ENCODE measurements at places on chromosomes 6 and 20.
A peak's percentile ranks its signal among the peaks of the same experiment; 100 is the strongest.

GRCh38 chr20:7378864-7379605, 561.2 kb downstream of the HAO1 start:
- no peaks in the 10 kb centered on the region for H3K36me3 ChIP-seq
- no peak overlapping the region for H3K4me3 ChIP-seq
- H3K27me3 ChIP-seq: no peaks in the 10 kb centered on the region

DNA sequence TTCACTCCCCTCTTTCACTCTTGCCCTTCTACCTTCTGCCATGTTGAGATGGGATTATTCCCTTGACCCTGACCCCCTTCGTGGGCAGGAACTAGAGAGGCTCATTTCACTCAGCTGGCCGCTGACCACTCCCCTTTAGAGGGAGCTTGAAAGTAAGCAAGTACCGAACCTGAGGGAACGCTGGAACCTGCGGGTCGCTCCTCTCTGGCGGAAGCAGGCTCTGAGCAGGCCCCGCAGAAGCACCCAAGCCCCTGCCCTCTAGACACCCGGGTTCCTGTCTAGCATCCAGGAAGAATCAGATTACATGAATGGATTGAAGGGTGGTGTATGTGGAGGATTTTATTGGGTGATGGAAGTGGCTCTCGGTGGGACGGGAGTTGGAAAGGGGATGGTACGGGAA, 11.9 kb upstream of the MYCT1 start:
- no peaks in the 10 kb centered on the region for H3K27me3 ChIP-seq
- H3K36me3 ChIP-seq: no peaks in the 10 kb centered on the region
- no peak overlapping the region for H3K27ac ChIP-seq

DNA sequence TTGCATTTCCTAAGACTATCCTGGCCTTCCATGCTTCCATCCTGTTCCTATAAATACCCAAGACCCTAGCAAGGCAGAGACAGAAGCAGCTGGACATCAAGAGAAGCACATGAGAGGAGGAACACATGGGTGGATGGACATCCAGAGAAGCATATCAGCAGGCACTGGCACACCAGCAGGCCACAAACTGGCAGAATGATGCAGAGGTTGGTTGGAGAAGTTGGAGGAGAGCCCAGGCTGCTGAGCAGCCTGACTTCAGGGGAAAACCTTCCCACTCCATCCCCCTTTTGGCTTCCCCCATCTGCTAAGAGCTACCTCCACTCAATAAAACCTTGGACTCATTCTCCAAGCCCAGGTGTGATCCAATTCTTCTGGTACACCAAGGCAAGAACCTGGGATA, 332.5 kb downstream of the FRK start:
- no peaks in the 10 kb centered on the region for H3K36me3 ChIP-seq
- H3K4me1 ChIP-seq: no peaks in the 10 kb centered on the region
- no peaks in the 10 kb centered on the region for H3K27me3 ChIP-seq
- no peak overlapping the region for H3K27ac ChIP-seq
- H3K4me3 ChIP-seq: no peak overlapping the region
- no peak for DNase-seq

DNA sequence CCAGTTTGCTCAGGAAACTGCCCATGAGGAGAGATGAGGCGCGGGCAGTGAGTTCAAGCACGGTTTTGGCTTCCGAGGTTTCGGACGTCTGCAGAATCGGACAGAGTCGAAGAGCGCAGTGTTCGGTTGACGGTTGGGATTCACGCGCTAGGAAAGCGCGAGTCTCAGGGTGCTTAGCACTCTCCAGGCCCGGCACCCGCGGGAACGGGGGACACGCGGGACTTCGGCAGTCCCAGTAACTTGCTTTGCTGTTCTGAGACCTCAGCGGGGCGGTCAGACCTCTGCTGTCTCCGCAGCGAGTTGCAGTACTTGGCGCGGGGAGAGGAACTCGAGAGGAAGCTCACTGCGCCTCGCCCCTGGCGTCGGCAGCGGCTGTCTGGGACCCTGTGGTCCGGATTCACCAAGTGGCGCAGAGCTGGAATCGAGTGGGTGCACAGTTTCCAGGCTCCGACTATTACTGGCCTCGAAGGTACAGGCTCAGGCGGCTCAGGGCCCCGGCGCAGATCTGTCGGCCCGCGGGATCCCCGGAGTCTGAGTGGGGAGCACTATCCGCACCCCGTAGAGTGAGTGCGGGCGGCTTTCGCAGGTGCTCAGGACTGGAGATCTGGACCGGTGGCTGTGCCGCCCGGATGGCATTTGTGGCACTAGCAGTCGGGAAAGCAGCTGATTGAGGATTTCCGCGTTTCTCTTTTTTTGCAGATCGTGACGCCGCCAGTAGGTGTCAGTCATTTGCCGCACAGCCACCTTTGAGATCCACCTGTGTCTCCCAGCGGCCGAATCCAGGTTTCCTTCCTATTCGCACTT, at the start of gene POM121L2:
POM121L2 (minus strand) TSS at position 128 of the 804 bp plus-strand sequence; CDS start at position 25, 103 bp downstream.
- H3K36me3 ChIP-seq: peaks cover 9% of the 10 kb centered on the region
- peak within 1 kb of the TSS; percentile 65 for H3K4me3 ChIP-seq
- H3K27ac ChIP-seq: no peak within 1 kb of the TSS

GRCh38 chr6:109762166-109762565, 71.1 kb downstream of the FIG4 start:
- H3K27me3 ChIP-seq: no peaks in the 10 kb centered on the region
- no peak overlapping the region for H3K4me3 ChIP-seq
- no peaks in the 10 kb centered on the region for H3K36me3 ChIP-seq

DNA sequence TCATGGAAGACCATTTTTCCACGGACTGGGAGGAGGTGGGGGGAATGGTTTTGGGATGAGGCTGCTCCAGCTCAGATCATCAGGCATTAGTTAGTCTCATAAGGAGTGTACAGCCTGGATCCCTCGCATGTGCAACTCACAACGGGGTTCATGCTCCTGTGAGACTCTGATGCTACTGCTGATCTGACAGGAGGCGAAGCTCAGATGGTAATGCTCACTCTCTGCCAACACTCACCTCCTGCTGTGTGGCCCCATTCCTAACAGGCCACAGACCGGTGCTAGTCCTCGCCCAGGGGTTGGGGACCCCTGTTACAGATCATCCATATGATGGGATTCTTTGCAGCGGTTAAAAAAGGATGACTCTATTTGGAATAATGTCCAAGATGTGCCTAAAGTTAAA, 27.6 kb upstream of the BMP7 start:
- peaks cover 83% of the 10 kb centered on the region for H3K27me3 ChIP-seq
- no peak for DNase-seq
- no peaks in the 10 kb centered on the region for H3K36me3 ChIP-seq
- H3K27ac ChIP-seq: no peak overlapping the region

- no peak overlapping the region for H3K4me3 ChIP-seq
- no peak overlapping the region for H3K27ac ChIP-seq
- H3K36me3 ChIP-seq: peaks cover 6% of the 10 kb centered on the region
- no peaks in the 10 kb centered on the region for H3K4me1 ChIP-seq
These were observed 61.8 kb downstream of the GCNT2 start for GRCh38 chr6:10582774-10583508.

DNA sequence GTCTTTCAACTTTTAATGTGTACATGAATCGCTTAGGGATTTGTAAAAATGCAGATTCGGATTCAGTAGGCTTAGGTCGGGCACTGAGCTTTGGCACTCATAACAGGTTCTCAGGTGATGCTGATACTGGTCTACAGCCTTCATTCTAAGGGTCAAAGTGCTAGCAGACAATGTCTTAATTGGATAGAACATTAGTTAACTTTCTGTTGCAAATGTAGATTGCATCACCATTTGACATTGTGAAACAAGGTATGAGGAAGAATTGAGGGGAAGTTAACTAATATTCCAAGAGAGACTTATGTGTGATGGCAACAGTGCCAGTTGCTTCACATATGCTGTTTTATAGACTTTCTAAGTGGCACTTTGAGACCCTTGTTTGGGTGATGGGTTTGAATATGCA, 86.9 kb downstream of the MLIP start:
- no peak overlapping the region for H3K27ac ChIP-seq
- no peaks in the 10 kb centered on the region for H3K4me1 ChIP-seq
- no peaks in the 10 kb centered on the region for H3K27me3 ChIP-seq
- no peak for DNase-seq
- no peak overlapping the region for H3K4me3 ChIP-seq

- no peak overlapping the region for H3K4me3 ChIP-seq
- H3K27ac ChIP-seq: no peak overlapping the region
- H3K4me1 ChIP-seq: no peaks in the 10 kb centered on the region
- no peak for DNase-seq
These were observed 25.2 kb downstream of the UCKL1 start for GRCh38 chr20:63930971-63931553.

DNA sequence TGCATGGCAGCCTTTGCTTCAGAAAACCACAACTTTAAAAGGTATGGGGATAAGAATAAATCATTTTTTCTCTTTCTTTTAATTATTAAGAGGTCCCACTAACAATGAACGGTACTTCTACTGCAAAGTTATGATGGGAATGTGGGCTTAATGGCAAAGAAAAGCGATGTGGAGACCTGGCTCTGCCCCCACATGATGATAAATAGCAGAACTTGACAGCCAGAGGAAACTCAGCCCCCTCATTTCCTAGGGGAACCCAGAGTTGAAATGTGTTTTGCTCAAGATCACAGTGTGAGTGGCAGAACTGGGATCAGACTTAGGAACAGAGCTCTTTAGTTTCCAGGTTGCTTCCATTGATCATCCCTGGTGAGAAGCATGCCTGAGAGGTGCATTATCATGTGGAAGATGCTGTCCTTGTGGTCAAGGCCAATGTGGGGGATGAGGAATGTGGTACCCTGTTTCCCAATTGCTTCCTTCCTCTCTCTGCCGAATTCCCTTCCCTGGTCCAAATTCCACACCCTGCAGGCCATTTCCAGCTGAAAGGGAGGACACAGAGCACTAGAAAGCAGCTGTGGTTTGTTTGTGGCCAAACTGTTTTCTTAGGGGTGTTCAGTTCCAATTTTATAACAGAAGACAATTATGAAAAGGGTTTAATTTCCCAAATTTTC, 66.0 kb downstream of the BACH2 start:
- no peak overlapping the region for H3K27ac ChIP-seq
- no peaks in the 10 kb centered on the region for H3K27me3 ChIP-seq
- no peak overlapping the region for H3K4me3 ChIP-seq
- no peaks in the 10 kb centered on the region for H3K4me1 ChIP-seq
- no peak for DNase-seq

- H3K27me3 ChIP-seq: peaks cover 42% of the 10 kb centered on the region
- no peak for DNase-seq
- H3K4me1 ChIP-seq: peaks cover 9% of the 10 kb centered on the region
- no peaks in the 10 kb centered on the region for H3K36me3 ChIP-seq
These were observed 230.9 kb upstream of the SULF2 start for GRCh38 chr20:48015943-48016723.

- no peaks in the 10 kb centered on the region for H3K27me3 ChIP-seq
- H3K4me3 ChIP-seq: no peak overlapping the region
- H3K4me1 ChIP-seq: no peaks in the 10 kb centered on the region
- H3K36me3 ChIP-seq: peaks cover 29% of the 10 kb centered on the region
- DNase-seq: no peak
- H3K27ac ChIP-seq: no peak overlapping the region
These were observed 88.3 kb downstream of the SSR1 start for GRCh38 chr6:7224731-7225130.

Data from Calu3 (cell line).